ENCODE measurements at places on chromosomes 13 and 19. TPM values are rescaled to one million over a fixed set of nuclear protein-coding genes. Genes with fewer than 3 reads are reported as not detected.

The GRIN2D gene
- polyA plus RNA-seq: 0.13 TPM

The RGCC gene
- 4.3 TPM for polyA plus RNA-seq

The EDDM13 gene
- polyA plus RNA-seq: 0.61 TPM

GRCh38 chr13:83940742-83941141, 58.5 kb upstream of the SLITRK1 start:
- no peak for DNase-seq

DNA sequence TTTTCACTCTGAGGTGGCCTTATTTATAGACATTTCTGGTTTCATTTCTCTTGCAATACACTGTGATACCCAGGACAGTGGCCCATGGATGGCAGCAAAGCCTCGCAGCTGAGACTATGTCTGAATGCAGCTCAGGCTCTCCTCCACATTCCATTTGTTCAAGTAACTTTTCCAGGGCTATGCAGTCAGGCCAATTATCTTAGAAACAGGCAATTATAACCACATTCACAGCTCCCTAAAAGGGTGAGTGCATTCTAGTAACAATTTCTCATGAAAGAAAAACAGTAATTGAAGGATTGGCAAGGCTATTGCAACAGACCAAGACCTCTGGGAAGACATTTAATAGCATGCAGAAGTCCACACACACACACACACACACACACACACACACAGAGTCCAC, 264.0 kb downstream of the TBC1D4 start:
- no peak for DNase-seq

Measured in CD14-positive monocyte (primary cell).